ENCODE measurements at places on chromosomes 16 and 17.

DNA sequence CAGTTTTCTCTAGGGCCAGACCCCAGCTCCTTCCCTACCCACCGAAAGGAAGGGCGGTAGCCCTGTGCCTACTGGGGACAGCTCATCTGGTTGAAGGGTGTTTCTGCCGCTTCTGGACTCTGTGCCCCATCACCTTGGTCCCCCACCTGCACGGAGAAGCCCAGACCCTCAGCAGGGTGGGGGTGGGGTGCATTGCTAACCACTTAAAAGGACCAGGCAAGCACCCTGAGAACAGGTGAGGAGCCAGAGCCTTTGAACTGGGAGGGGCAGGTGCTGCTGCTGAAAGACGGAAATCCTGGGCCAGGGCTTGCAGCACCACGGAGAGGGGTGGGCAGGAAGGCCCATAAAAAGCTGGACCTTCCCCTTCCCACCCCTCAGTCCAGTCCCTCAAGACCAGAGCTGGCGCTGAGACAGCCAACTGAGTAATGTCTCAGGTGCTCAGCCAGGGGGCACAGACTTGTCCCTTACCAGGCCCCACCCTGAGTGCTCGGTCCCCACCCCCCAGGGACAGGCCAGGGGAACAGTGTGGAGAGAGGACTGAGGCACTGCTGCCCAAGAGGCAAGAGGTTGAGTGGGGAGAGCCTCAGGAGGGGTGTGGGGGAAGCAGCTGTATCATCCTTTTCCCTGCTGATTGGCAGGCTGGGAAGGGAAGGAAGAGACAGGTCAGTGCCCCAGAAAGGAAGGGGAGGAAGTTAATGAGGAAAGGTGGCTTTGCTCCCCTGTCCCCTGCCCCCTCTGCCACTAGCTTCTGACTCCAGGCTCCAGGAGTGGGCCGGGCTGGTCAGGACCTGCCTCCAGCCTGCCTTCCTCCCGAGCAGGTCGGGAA lies 10.9 kb upstream of the SP2 start:
- DNase-seq, result no peak

GRCh38 chr17:1720856-1721386 lies 3.6 kb upstream of the WDR81 start:
- DNase-seq, result peak; percentile 87

DNA sequence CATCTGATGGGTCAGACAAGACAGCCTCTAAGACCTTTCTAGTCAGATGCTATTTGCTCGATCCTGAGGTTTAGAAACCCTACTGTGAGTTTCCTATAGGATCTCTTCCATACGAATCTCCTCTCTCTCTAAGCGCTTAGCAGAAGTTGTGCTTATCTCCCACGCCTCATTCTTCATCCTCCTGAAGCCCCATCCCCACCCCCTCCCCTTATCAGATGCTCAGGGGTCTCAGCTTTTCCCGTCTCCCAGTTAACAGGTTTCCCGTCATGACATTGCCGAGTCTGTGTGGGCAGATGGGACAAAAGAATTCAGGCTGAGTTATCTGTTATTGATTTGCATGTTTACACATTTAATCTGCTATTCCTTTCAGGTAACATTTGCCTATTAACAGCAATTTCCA lies 99.0 kb upstream of the PIRT start:
- no peak for DNase-seq

DNA sequence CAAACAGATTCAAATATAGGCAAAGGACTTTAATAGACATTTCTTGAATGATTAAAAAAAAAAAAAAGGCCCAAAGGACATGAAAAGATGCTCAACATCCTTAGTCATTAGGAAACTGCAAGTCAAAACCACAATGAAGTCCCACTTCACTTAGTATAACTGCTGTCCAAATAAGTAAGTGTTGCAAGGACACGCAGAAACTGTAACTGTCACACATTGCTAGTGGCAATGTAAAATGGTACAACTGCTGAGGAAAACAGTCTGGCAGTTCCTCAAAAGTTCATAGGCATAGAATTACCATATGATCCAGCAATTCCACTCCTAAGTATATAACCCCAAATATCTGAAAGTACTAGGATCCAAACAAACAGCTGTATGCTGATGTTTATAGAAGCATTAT lies 112.7 kb downstream of the BRIP1 start:
- no peak for DNase-seq

GRCh38 chr16:56911771-56912571 lies 20.0 kb upstream of the HERPUD1 start:
- no peak for DNase-seq

DNA sequence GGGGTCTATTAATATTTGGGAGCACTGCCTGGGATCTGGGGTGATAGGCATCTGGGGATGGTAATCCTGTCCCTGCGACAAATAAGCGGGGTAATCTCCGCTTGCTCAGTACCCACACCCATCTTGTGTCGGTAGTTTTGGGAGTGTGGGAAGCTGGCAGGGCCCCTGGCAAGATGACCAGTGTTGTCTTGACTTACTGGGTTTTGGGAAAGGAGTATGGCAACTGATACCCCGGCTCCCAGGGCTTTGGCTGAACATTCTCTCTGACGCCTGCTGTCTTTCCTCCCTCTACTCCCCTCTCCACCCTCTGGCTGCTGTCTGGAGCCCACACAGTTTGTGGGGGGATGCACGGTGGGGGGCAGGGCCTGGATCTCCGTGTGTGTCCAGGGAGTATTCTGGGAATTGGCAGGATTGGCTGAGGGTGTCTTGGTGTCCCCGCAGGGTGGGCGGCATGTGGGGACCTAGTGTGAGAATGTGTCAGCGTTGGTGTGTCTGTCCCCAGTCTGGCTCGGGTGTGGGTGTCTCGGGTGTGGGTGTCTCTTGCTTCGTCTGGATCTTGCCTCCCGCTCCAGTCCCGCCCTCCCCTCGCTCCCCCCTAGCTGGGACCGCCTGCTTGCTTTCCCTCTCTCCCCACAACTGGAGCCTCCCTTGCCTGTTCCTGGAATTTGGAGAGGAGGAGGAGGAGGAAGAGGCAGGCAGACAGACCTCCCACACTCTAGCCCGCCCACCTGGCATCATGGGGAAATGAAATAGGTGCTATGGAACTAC lies 12.0 kb downstream of the RARA start:
- peak; percentile 24 for DNase-seq

DNA sequence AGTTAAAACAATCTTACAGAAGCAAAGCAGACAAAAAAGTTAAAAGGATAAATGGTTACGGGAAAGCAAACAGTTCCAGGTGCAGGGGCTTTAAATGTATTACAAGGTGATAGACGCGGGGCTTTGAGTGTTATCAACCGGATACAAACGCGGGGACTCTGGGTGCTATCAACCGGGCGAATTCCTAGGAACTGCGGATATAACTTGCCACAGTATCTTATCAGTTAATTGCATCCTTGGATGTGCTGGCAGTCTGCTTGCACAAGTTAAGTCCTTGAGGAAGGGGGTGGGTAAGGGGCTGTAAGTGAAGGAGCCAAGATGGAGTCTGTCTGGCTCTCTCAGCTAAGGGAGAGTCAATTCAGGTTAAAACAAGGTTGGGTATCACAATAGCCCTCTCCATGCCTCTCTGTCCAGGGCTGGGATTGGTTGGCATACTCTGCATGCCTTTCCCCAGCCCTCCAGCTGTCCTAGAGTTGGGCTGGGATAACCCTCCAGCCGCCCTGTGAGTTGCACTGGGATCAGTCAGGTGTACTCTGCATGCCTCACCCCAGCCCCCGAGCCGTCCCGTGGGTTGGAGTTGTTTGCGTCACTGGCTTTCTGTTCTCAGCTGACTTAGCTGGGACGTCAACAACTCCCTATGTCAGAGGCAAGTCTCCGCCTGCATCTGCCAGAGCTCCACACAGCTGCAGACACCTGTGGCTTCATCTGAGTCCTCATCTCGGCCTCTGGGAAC lies 40.9 kb downstream of the TMEM235 start:
- DNase-seq, result peak; percentile 56

DNA sequence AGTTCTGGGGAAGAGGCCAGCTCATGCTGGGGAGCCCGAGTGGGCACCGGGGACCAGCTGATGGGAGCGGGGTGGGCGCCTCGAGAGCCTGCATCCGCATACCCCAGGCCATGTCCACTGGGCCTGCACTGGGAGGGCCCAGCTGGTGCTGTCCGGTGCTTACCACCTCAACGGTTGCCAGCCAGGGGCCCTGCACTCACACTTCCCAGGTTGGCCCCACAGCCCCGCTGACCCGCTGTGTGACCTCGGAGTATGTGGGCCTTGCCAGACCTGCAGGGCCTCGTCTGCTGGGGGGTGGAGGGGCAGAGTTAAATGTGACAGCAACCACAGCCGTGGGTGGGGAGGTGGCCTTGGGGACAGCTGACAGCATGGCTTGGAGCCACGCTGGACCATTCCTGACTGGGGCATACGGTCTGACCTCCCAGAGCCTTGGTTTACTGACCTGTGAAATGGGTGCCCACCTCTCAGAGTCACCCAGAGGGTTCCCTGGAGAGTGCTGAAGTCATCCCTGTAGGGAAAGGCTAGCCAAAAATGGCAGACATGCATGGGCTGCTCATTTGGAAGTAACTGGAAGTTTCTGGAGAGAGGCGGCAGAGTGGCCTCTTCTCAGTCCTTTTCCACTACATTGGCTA lies 5.4 kb upstream of the GAA start:
- DNase-seq, result no peak

DNA sequence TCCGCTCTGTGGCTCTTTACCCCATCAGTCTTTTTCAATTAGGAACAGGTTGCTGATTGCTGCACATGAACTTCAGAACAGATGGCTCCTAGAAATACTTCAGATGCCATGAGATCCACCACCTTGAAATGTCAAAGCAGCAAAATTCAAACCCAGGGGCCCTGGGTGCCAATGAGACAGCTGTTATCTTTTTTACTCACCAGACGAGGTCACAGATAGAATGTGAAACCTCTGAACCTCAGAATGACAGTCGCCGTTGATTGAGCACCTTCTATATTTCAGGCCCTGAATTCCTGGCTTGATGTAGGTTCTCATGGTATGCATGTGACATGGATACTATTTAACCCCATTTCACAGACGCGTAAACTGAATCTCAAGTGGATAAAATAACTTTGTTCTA lies 63.0 kb downstream of the MAF start:
- peak; percentile 18 for DNase-seq

GRCh38 chr16:59740858-59741257 lies 1006.7 kb upstream of the GOT2 start:
- DNase-seq, result no peak

DNA sequence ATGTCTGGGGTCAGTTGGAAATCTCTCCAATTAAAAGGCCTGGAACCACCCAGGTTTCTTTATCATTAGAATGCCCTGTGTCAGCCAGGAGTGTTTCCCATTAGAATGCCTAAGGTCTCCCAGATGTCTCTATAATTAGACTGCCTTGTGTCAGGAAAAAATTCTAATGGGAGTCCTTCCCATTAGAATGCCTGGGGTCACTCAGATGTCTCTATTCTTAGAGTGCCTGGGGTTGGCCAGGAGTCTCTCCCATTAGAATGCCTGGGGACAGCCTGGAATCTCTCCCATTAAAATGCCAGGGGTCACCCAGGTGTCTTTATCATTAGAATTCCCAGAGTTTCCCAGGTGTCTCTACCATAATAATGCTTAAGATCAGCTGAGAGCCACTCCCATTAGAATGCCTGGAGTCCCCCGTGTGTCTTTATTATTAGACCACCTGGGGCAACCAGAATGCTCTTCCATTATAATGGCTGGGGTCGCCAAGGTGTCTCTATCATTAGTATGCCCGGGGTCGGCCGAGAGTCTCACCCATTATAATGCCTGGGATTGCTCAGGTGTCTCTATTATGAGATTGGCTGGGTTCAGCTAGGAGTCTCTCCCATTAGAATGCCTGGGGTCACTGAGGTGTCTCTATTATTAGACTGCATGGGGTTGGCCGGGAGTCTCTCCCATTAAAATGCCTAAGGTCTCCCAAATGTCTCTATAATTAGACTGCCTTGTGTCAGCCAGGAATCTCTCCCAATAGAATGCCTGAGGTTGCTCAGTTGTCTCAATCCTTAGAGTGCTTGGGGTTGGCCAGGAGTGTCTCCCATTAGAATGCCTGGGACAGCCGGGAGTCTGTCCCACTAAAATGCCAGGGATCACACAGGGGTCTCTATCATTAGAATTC lies 2254.6 kb downstream of the TP53TG3F start:
- no peak for DNase-seq

- no peak for DNase-seq
These were observed 57.3 kb upstream of the MON1B start for GRCh38 chr16:77133706-77134105.

GRCh38 chr17:16931318-16932060 lies 40.4 kb downstream of the TNFRSF13B start:
- no peak for DNase-seq

GRCh38 chr17:81084680-81085419 lies 49.9 kb downstream of the BAIAP2 start:
- peak; percentile 52 for DNase-seq

DNA sequence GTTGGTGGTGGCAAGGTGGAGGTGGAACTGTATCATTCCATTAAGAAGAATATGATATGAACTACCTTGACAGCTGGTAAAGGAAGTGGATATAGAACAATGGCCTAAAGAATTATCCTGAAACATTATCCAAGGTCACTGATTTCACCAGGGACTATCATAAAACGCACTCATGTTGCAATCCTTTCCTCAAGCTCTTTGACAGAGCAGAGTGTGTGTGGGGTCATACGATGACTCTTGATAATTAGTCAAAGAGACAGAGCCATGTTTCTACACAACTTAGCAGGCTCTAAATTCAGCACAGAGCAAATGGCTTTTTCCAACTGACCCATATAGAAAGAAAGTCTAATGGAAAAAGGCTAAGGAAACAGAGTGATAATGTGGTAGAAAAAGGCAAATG lies 126.4 kb upstream of the ANKFN1 start:
- peak; percentile 68 for DNase-seq

GRCh38 chr17:53472586-53472985 lies 350.1 kb upstream of the KIF2B start:
- no peak for DNase-seq

DNA sequence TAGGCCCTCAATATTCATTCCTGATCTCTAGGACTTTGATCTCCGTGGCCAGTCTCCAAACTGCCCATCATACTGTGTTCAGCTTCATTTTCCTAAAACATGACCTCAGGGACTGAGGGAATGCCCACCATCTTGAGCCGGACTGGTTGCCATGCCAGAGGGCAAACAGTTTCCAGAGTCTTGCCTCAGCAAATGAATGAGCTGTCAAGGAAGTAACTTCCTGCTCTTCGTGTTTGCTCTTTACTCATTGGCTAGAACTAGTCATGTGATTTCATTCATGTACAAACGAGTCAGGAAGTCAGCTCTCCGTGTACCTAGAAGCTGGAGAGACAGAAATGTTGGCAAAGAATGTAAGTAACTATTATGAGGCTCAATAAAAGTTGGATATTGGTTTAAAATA lies 50.2 kb downstream of the ANKFN1 start:
- no peak for DNase-seq

GRCh38 chr16:82701442-82701955 lies 74.7 kb downstream of the CDH13 start:
- no peak for DNase-seq

DNA sequence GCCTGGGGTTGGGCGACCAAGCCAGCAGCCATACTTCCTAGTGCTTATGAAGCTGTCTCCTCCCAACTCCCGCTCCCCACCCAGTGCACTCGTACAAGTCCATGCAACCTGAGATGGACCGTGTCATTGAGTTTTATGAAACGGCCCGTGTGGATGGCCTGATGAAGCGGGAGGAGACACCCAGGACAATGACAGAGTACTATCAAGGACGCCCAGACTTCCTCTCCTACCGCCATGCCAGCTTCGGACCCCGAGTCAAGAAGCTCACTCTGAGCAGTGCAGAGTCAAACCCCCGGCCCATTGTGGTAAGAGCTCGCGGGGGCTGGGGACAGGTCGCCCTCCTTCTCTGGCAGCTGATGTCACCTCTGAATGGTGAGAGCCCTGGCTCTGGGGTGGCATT lies 11.0 kb upstream of the KATNB1 start:
- no peak for DNase-seq

GRCh38 chr17:40361925-40362695 lies 2.4 kb downstream of the GJD3 start:
- DNase-seq, result no peak
